ENCODE measurements at places on chromosomes 6 and 20.

DNA sequence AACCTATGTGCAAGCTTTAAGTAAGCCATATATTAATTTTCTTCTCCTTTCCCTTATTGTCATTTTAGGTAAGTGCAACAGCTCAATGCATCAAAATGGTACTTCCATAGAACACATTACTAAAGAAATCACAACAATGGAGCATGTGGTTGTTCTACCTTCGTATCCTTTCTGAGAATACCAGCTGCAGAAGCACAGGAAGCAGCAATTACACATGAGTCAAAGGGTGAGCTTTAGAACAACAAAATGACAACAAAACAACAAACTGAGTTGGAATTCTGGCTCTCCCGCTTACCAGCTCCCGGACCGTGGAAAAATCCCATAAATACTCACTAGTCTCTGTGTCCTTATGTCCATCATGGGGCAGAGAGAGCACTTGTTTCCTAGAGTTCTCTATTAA, 108.9 kb downstream of the BCAS1 start:
- DNase-seq: no peak

DNA sequence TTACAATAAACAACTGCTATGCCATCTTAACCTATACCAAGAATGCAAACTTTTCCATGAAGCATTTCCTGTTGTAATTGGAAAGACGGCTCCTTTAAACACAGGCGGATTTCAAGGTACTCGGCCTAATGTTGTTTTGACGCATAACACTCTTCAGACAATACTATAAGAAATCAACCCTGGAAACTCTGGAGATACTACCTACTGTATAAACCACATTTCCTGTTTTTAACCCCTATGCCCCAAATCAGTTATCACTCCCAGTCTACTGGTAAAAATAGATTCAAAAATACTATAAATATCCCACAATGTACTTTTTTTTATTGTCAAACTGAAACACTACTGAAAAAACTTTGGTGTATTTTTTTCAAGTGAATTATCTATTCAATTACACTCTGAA, 118.1 kb downstream of the IRF4 start:
- no peak for DNase-seq

DNA sequence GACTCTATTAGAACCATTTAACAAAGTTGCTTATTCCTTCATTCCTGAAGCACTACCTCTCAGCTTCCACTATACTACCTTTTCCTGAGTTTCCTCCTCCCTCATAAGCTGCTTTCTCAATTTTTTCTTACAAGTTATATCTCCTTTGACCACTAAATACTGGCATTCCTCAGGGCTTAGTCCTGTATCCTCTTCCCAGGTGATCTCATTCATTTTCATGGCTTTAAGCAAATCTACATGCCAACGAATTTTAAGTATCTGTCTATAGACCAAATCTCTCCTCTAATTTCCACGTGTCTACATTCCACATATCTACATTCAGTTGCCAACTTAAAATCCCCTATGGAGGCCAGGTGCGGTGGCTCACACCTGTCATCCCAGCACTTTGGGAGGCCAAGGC, 134.7 kb downstream of the BTBD9 start:
- no peak for DNase-seq

GRCh38 chr6:155850408-155850841, 394.8 kb upstream of the NOX3 start:
- no peak for DNase-seq

- no peak for DNase-seq
These were observed 58.8 kb downstream of the REV3L start for GRCh38 chr6:111423960-111424846.

- no peak for DNase-seq
These were observed 49.9 kb downstream of the BMP5 start for GRCh38 chr6:55825402-55826051.

DNA sequence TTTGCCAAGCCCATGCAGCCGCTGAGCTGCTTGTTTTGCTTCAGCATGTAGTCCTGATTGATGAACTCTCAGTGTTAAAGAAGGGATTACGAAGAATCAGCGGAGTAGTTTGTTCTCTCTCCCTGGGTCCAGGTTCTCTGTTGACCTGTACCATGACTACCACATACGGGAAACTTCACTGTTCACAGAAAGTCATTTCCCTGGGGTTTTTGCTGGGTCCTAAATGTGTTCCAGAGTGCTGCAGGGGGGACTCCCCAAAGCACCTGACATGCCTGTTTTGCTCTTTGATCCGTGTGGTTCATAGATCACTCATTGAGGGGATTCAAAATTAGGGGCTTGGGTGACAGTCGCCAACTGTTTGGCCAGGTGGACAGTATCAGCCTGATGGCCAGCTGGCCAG, 5.5 kb downstream of the LSM14B start:
- no peak for DNase-seq

GRCh38 chr6:94673251-94673650, 904.1 kb upstream of the MANEA start:
- DNase-seq: no peak

GRCh38 chr6:108655806-108656651, 95.3 kb downstream of the FOXO3 start:
- DNase-seq: no peak

DNA sequence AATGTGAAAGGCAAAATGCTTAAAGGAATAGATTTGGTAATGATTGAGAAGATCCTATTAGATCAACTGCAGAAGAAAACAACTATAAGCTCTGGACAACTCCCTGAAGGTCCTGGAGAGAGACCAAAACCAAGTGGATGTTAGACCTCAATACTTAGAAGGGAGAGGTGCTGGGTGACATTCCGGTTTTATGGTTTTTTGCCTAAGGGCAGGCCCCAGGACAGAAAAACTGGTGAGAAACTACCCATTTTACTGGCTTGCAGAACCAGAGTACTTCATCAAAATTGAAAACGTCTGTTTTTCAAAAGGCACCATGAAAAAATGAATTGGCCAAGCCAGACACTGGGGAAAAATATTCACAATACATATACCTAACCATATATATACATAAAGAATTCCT, 26.3 kb downstream of the SAMHD1 start:
- no peak for DNase-seq

- no peak for DNase-seq
These were observed 66.7 kb downstream of the GCNT2 start for GRCh38 chr6:10587656-10588406.

DNA sequence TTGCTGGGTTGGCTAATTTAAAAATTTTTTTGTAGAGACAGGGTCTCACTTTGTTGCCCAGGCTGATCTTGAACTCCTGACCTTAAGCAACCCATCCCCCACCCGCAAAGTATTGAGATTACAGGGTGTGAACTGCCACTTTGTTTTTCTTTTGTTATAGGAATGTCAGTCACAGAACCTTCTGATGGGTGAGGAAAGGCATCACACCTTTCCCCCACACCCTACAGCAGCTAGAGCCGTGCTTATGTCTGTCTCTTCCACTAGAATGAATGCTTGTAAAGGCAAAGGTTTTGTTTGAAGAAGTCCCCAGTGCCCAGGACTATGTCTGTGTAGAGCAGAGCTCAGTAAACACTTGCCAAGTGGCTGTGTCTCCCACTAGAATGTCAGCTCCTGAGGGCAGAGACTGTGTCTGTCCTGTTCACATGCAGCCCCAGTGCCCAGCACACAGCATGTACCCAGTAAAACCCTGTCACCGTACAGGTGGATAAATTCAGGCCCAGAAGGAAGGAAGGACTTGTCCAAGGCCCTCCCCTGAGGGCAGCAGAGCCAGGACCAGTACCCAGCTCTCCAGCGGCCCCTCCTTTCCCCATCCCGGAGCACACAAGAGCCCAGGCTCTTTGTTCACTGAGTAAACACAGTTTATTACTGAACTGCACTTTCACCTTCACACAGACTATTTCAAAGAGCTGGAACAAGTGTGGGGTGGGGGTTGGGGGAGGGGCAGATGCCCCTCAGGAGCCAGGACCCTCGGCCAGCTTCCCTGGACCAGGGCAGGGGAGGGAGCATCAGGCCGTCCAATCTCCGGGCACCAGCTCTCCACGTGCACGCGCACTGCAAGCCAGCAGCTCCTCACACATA, 26.4 kb downstream of the COX4I2 start:
- DNase-seq: no peak

DNA sequence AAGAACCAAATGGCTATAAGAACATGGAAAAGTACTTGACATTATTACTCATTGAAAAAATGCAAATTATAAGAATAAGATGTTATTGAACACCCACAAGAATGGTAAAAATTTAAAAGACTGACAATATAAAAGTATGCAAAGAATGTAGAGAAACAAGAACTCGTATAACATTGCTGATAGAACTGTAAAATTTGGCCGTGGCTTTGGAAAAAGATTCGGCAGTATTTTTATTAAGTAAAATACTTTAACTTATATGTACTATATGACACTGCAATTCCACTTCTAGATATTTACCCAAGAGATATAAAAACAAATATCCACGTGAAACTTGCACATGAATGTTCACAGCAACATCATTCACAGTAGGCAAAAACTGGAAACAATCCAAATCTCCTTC, 239.2 kb downstream of the TPBG start:
- no peak for DNase-seq

GRCh38 chr6:105326833-105327770, 75.8 kb downstream of the PREP start:
- no peak for DNase-seq

- DNase-seq: no peak
These were observed 1.2 kb downstream of the PAK5 start for GRCh38 chr20:9837634-9838033.

DNA sequence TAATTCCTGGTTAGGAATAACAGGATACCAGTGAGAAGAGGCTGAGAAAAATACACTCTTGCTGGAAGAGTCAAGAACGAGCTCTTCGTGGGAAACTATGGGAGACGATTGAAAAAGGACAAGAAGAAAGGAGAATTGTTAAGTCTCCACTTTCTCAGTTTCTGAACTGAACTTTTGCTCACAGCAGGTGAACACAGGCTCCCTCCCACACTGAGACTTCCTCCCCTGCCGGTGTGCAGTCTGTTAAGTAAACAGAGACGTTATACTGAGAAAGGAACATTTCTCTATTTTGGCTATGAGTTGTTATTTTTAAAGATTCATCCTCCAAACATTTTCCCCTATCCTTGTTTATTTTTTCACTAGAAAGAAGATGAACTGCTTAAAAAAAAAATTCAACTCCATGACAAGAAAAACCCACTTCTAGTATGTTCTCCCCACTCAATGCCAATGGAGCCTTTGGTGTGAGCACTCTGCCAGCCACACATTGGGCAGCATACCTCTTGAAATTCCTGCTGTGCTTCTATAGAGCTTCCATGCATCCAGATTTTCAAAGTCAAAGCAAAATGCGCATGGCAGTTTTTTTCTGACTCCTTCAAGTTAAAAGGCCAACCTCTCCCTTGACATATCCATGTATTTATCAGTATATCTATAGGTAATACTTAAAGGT, 250.5 kb downstream of the ESR1 start:
- no peak for DNase-seq

GRCh38 chr6:122788663-122789181, 336 bp upstream of the SMPDL3A start:
- DNase-seq: no peak

DNA sequence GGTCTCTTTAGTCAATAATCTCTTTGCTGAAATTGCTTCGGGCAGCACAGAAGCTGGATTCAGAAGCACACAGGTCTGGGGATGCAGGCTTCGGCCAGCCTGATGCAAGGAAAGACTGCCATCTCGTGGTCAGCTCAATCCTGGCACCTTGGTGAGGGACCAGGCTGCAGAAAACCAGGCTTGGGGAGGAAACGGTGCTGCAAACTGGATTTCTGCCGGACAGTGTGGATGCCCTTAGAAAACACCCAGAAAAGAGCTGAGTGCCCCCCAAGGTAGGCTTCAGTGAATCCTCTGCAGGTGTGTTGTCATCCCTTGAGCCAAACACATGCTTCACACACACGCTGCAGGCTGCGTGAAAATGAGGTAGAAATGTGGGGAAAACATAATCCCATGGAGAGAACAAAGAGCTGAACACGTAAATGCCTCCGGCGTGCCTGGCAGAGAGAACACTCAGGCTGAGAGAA, 89.8 kb upstream of the PAX1 start:
- no peak for DNase-seq

- no peak for DNase-seq
These were observed 1.3 kb upstream of the HLA-A start for GRCh38 chr6:29941016-29941415.

- no peak for DNase-seq
These were observed 20.2 kb downstream of the SLC9A8 start for GRCh38 chr20:49832632-49833327.
